ENCODE measurements at places on chromosomes 11 and 22. TPM values are rescaled to one million over a fixed set of nuclear protein-coding genes. Genes with fewer than 3 reads are reported as not detected.

DNA sequence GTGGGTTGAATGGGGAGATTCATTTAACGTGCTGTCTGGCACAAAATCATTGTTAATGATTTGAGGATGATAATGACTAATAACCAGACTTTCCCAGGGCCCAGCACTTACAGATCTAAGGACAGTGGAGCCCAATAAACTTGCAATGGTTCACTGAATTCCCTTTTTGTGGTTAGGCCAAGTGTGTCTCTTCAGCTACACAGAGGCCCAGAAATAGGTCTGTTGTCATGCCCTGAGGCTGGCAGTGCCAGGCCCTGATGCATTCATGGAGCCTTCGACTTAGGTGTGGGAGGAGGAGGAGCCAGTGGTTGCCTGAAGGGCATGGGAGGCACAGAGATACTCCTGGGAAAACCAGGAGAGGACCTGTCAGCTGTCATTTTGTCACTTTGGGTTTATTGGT lies 56.1 kb downstream of the KIAA1671 start:
- H3K27ac ChIP-seq, result no peak overlapping the region
- H3K4me3 ChIP-seq, result no peak overlapping the region
- no peak for DNase-seq
- peaks cover 7% of the 10 kb centered on the region for H3K4me1 ChIP-seq

GRCh38 chr11:17410606-17411379 lies 22.3 kb upstream of the KCNJ11 start:
- H3K27ac ChIP-seq, result no peak overlapping the region
- DNase-seq, result no peak
- H3K36me3 ChIP-seq, result no peaks in the 10 kb centered on the region
- H3K4me1 ChIP-seq, result peaks cover 3% of the 10 kb centered on the region
- no peaks in the 10 kb centered on the region for H3K27me3 ChIP-seq

DNA sequence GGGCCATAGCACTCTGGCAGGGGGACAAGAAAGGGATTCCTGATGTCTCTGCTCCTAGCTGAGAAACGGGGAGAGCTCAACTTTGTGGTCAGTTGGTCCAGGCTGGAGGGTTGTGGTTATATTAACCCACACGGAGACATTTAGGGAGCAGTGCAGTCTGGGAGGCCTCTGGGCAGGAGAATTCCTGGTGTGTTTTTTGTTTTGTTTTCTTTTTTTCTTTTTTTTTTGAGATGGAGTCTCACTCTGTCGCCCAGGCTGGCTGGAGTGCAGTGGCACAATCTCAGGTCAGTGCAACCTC lies 88.0 kb upstream of the SHISAL1 start:
- peak; percentile 6 for DNase-seq
- no peak overlapping the region for H3K4me3 ChIP-seq
- H3K27me3 ChIP-seq, result no peaks in the 10 kb centered on the region
- H3K4me1 ChIP-seq, result no peaks in the 10 kb centered on the region
- H3K36me3 ChIP-seq, result no peaks in the 10 kb centered on the region

DNA sequence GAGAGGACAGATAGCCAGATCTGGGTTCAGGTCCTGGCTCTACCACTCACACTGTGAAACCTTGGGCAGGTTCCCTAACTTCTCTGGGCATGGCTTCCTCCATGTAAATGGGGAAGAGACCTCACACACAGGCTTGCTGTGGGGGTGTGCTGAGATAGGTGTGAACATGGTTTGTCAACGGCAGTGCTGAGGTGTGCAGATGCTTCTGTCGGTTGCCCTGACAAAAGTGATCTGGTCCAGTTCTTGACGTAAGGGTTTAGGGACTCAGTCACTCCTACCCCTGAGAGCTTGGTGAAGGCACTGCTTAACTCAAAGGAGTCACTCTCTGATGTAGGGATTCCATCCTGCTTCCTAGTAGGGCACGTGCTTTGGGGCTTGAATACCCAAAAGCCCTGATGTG lies 2.0 kb downstream of the C1QTNF4 start:
- no peak overlapping the region for H3K27ac ChIP-seq
- DNase-seq, result no peak
- H3K27me3 ChIP-seq, result peaks cover 50% of the 10 kb centered on the region
- no peaks in the 10 kb centered on the region for H3K4me1 ChIP-seq

BLID gene
- 1.6 TPM for total RNA-seq

- H3K4me3 ChIP-seq, result no peak overlapping the region
- peak overlapping the region; percentile 71 for H3K27ac ChIP-seq
- no peak for DNase-seq
- H3K36me3 ChIP-seq, result no peaks in the 10 kb centered on the region
- peaks cover 40% of the 10 kb centered on the region for H3K4me1 ChIP-seq
- no peaks in the 10 kb centered on the region for H3K27me3 ChIP-seq
These were observed 127.2 kb downstream of the MAML2 start for GRCh38 chr11:96215826-96216225.

OR52A1 gene
- not detected for total RNA-seq

SCO2 gene
- 1.4 TPM for total RNA-seq

- no peaks in the 10 kb centered on the region for H3K36me3 ChIP-seq
- H3K27me3 ChIP-seq, result no peaks in the 10 kb centered on the region
- no peak overlapping the region for H3K4me3 ChIP-seq
- no peak overlapping the region for H3K27ac ChIP-seq
These were observed 10.8 kb downstream of the TP53I11 start for GRCh38 chr11:44939673-44940395.

GRCh38 chr11:118536726-118537125 lies 5.7 kb downstream of the TMEM25 start:
- no peaks in the 10 kb centered on the region for H3K36me3 ChIP-seq
- H3K4me3 ChIP-seq, result no peak overlapping the region
- no peaks in the 10 kb centered on the region for H3K27me3 ChIP-seq
- H3K4me1 ChIP-seq, result no peaks in the 10 kb centered on the region
- H3K27ac ChIP-seq, result no peak overlapping the region
- no peak for DNase-seq

DNA sequence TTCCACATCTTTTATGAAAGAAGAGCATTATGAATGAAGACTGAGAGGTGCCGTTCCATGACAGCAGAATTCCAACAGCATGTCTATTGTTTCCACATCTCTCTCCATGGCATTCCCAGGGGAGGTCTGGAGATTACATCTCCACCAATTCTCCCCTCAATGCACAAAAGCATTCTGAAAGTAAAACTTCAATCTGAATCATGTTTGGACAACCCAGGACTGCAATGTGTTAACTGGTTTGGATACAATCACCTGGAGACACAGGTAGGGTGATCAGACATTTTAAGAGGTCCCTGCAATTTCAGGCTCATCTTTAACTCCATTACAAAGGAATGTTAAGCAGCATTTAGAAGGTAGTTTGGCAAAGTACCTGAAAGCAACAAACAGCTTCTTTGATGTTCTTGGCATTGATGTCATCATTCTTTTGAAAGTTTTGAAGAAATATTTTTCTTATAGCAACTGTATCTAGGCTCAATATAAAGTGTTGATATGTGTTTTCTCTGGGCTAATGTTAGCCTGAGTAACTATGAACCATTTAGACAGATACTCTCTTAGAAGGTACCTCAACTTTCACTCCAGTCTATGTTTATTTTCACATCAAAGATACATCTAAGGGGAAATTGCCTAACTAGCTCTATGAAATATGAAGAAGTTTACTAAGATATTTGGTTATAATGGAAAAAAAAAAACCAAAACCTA lies 181.4 kb upstream of the MTMR2 start:
- H3K4me1 ChIP-seq, result peaks cover 7% of the 10 kb centered on the region
- no peaks in the 10 kb centered on the region for H3K36me3 ChIP-seq
- no peaks in the 10 kb centered on the region for H3K27me3 ChIP-seq
- H3K4me3 ChIP-seq, result no peak overlapping the region

DNA sequence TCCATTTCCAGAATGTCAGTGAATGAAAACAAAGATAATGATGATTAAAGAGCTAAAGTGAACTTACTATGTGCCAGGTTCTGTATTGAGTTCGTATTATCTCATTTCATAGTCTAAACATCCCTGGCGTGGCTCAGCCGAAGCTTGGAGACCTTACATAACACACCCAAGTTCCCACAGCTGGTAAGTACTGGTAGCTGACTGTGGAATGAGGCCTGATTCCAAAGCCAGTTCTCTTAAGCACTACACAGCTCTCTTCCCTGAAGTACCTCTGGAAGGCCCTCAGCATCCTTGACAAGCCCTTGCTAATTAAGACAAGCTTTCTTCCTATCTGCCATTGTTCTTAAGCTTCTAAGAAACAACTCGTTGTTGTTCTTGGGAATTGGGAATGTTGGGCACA lies 28.6 kb upstream of the NCAM1 start:
- no peak overlapping the region for H3K4me3 ChIP-seq
- no peaks in the 10 kb centered on the region for H3K36me3 ChIP-seq
- H3K4me1 ChIP-seq, result no peaks in the 10 kb centered on the region
- no peak overlapping the region for H3K27ac ChIP-seq
- no peak for DNase-seq

C11orf86 gene
- not detected for total RNA-seq

DNA sequence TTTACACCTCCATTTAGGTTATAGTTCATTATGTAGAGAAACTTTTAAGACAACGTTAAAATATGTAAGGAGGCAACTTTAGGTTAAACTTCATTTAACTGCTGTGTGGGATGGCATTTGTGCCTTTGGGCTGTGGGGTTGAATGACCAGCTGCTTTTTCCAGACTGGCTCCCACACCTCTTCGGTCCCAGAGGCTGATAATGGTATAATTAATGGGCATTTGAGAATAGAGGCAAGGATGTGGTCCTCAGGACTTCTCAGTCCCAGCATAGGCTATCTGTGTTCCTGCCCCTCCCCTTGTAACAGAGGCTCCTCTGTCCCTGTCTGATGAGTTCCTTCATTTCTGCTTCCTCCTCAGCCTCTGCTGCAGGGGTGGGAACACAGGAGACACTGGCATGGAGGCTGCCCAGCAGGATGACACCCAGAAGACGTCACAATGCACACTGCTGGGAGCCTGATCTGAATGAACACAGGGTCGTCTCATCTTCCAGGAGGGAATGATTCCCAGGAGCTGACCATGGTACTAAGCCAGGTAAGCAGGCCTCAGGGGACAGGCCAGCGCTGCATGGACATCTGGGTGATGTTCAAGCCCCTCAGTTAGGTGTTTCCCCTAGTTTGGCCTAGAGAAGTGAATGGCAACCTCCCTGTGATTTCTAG lies 17.1 kb upstream of the GNAZ start:
- H3K36me3 ChIP-seq, result no peaks in the 10 kb centered on the region
- no peak overlapping the region for H3K27ac ChIP-seq
- H3K27me3 ChIP-seq, result no peaks in the 10 kb centered on the region
- no peak overlapping the region for H3K4me3 ChIP-seq

DNA sequence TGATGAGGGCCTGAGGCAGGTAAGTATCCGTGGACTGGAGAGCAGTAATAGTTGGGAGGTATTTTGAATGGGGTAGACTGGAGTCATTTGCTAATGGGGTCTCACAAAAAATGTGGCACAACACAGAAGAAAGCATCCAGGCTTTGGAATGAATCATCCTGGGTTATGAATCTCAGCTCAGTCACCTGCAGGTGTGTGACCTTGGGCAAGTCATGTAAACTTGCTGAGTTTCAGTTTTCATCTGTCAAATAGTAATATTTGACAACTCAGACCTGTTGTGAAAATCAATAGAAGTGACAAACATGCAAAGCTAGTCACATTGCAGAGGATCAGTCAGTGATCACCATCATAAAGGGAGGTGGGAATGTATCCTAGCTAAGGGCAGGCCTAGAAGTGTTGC lies 232.0 kb upstream of the TENM4 start:
- no peaks in the 10 kb centered on the region for H3K36me3 ChIP-seq
- no peaks in the 10 kb centered on the region for H3K4me1 ChIP-seq
- H3K4me3 ChIP-seq, result no peak overlapping the region
- H3K27ac ChIP-seq, result no peak overlapping the region
- DNase-seq, result no peak
- no peaks in the 10 kb centered on the region for H3K27me3 ChIP-seq

CRYBB3 gene
- not detected for total RNA-seq

GRCh38 chr22:32233091-32233490 lies 22.1 kb downstream of the SLC5A4 start:
- no peak overlapping the region for H3K27ac ChIP-seq
- no peak overlapping the region for H3K4me3 ChIP-seq
- H3K36me3 ChIP-seq, result no peaks in the 10 kb centered on the region
- no peaks in the 10 kb centered on the region for H3K27me3 ChIP-seq

GRCh38 chr22:27137871-27138337 lies 480.5 kb downstream of the MIAT start:
- H3K27me3 ChIP-seq, result no peaks in the 10 kb centered on the region
- H3K27ac ChIP-seq, result no peak overlapping the region
- H3K4me3 ChIP-seq, result no peak overlapping the region
- H3K36me3 ChIP-seq, result no peaks in the 10 kb centered on the region
- peaks cover 20% of the 10 kb centered on the region for H3K4me1 ChIP-seq

GRCh38 chr11:120199613-120200012 lies 11.2 kb upstream of the OAF start:
- H3K27me3 ChIP-seq, result no peaks in the 10 kb centered on the region
- H3K4me3 ChIP-seq, result no peak overlapping the region
- H3K27ac ChIP-seq, result no peak overlapping the region
- H3K4me1 ChIP-seq, result no peaks in the 10 kb centered on the region

- no peak overlapping the region for H3K4me3 ChIP-seq
- no peaks in the 10 kb centered on the region for H3K36me3 ChIP-seq
- H3K4me1 ChIP-seq, result no peaks in the 10 kb centered on the region
- no peaks in the 10 kb centered on the region for H3K27me3 ChIP-seq
These were observed 2.5 kb upstream of the RCN1 start for GRCh38 chr11:32088117-32088941.

DNA sequence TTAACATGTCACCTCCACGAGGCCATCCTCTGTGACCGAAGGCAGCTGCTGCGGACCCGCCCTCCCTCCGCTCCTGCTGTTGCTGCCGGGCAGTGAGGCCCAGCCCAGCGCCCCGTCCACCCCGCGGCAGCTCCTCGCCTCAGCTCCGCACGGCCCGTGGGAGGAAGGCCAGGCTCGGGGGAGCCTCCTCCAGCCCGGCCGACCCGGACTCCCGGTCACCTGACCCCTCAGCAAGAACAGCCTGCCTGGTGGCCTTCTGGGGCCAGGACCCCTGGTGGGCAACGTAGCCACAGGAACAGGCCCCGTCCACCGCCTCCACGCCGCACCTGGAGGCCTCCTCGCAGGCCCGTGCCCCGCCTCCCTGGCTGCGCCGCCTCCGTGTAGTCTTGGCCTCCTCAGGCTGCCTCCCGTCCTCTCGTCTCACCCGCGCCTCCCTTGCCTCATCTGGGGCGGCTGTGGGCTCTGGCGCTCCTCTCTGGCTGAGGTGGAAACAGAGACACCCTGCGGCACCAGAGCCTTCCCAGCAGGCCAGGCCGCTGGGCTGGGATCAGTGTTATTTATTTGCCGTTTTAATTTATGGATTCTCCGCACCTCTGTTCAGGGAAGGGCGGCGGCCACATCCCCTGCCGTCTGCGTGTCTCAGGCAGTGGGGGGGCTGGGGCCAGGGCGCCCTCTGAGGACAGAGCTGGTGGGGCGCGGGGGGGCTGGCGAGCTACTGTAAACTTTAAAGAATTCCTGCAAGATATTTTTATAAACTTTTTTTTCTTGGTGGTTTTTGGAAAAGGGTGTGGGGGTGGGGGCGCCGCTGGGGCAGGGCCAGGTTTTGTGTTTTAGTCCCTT lies 25.4 kb downstream of the MOB2 start:
- H3K27ac ChIP-seq, result peak overlapping the region; percentile 94
- no peaks in the 10 kb centered on the region for H3K4me1 ChIP-seq
- H3K4me3 ChIP-seq, result peak overlapping the region; percentile 55
- H3K27me3 ChIP-seq, result no peaks in the 10 kb centered on the region

GRCh38 chr11:19627566-19627965 lies 85.1 kb upstream of the NAV2 start:
- H3K4me3 ChIP-seq, result no peak overlapping the region
- peak overlapping the region; percentile 77 for H3K27ac ChIP-seq
- no peak for DNase-seq

- no peak within 1 kb of the TSS for H3K4me3 ChIP-seq
- no peaks in the 10 kb centered on the region for H3K27me3 ChIP-seq
- no peaks in the 10 kb centered on the region for H3K36me3 ChIP-seq
These were observed at the start of gene MMP13 for GRCh38 chr11:102955624-102956023. Gene MMP13 (minus strand): TSS chr11:102955732. CDS start chr11:102955705, 27 bp downstream.

GRCh38 chr22:22422629-22423112 lies 85.9 kb downstream of the ZNF280B start:
- DNase-seq, result no peak
- H3K27ac ChIP-seq, result no peak overlapping the region
- H3K36me3 ChIP-seq, result no peaks in the 10 kb centered on the region
- no peaks in the 10 kb centered on the region for H3K4me1 ChIP-seq
- no peaks in the 10 kb centered on the region for H3K27me3 ChIP-seq
- no peak overlapping the region for H3K4me3 ChIP-seq

Data from sigmoid colon (tissue), 7 donors.